Stimulated activated CD4-positive, alpha-beta T cell treated with anti-CD3 and anti-CD28 coated beads, Interleukin-15, amount 100 ng/mL, for 24 hours (primary cell): ENCODE measurements at places on chromosomes 6 and 20.
A peak's percentile ranks its signal among the peaks of the same experiment; 100 is the strongest.

DNA sequence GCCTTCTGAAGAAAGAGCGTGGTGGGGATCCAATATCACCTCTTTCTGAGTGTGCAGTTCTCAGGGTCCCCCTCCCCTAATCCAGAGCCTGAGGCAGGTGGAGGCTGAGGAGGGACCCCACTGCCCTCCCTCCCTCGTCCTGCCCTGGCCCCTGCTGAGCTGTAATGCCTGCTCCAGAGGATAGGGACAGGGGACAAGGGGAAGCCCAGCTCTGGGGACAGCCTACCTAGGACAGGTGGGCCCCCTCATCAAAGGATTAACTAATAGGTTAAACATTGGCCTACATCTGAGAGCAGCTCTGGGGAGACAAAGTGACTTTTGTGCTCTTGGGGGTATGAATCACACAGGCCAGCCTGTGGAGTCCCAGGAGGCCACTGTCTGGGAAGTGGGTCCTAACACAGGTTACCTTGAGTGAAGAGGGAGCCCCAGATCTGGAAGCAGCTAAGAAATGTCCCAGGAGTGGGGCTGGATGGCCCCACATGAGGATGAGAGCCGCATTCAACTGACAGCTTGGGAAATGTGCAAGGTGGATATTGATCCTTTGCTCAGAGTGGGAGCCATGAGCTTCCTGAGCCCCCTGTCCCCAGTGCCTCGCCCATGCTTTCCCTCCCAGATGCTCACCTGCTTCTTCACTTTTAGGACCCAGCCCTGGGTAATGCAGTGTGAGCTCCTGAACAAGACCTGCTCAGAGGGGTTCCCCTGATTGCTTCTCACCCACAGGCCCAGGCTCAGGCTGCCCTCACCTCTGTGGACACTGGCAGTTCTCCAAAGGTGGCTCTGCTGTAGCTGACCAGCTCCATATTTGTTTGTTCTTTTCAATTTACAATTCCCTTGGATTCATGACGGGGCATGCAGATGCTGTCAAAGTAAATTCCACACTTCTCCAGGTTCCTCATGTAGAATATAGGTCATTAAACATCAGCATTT lies 17.8 kb upstream of the CST9L start:
- no peak for DNase-seq

GRCh38 chr20:31908424-31908823 lies 38.0 kb downstream of the TTLL9 start:
- DNase-seq = no peak

GRCh38 chr20:49340161-49340966 lies 62.5 kb upstream of the ZNFX1 start:
- DNase-seq = no peak

DNA sequence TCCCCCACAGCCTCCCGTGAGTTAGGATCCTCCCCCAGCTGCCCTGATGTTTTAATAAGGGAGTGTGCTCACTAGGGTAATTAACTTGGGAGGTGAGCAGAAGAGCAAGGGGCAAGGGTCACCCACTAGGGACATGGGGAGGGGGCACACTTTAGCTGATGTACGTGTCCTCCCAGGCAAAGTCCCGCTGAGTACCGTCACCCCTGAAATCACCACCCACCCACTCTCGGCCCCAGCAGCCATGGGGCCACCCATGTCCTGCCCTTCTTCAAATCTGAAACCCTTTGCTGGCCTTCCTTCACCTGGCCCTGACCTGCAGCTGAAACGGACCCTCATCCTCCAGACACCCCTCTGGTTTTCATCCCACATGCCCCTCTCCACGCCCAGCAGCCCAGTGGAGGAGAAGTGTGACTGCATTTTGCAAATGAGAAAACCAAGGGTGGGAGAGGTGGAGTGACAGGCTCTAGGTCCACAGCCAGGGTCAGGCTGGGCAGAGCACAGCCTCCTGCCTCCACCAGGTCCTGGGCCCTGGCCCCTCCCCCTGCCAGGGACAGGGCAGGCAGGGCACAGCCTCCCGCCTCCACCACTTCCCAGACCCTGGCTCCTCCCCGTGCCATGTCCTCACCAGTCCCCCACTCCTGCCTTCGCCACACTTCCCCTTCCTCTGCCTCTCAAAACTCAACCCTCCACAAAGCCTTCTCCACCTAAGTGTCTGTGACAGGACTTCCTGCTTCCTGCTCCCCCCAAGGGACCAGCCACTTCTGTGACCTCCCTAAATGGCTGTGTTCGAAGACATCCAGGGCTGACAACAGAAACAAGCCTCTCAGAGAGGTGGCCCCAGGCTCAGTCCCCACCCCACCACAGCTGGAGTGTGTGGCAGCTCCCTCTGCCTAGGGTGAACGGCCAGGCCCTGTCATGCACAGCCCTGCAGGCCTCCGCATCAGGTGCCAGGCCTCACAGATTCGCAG lies 15.1 kb downstream of the ACSS1 start:
- DNase-seq = peak; percentile 48

DNA sequence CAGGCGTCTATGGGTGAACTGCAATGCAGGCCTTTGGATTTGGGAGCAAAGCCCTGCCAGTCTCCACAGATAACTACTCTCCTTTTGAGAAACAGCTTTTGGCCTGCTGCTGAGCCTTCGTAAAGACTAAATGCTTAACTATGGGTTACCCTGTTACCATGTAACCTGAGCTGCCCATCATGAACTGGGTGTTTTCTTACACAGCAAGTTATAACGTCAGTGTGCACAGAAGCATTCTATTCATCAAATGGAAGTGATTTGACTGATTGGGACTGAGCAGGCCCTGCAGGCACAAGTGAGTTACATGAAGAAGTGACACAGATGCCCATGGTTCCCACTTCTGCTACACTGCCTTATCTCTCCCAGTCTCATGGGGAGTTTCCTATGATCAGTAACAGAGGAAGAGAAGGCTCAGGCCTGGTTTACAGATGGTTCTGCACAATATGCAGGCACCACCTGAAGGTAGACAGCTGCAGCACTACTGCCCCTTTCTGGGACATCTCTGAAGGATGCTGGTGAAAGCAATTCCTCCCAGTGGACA lies 319.1 kb downstream of the CD83 start:
- no peak for DNase-seq

GRCh38 chr6:39347906-39348585 lies 25.5 kb upstream of the KCNK16 start:
- peak; percentile 74 for DNase-seq

GRCh38 chr20:24254480-24254879 lies 214.9 kb upstream of the SYNDIG1 start:
- DNase-seq = no peak

- no peak for DNase-seq
Observed at GRCh38 chr20:37911838-37912281, 8.9 kb downstream of the VSTM2L start.

DNA sequence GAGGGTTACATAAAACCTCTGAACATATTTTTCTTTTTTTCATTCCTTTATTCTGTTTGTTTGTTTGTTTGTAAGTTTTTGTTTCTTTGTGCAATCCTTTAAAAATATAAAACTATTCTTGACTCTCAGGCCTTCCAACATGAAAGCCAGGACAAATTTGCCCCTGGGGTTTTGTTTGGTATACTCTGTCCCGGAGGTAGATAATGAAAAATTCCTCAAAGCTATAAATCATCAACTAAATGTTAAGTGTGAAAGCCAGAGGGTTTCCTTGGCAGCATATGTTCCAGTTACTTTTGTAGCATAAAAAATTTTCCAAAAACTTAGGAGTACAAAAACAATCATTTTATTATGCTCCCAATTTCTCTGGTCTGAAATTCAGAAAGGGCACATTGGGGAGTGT lies 1084.3 kb upstream of the GJE1 start:
- no peak for DNase-seq

GRCh38 chr6:129551486-129551885 lies 158.5 kb downstream of the ARHGAP18 start:
- DNase-seq = no peak

- DNase-seq = no peak
Observed at GRCh38 chr6:111184827-111185532, 97.7 kb downstream of the SLC16A10 start.

DNA sequence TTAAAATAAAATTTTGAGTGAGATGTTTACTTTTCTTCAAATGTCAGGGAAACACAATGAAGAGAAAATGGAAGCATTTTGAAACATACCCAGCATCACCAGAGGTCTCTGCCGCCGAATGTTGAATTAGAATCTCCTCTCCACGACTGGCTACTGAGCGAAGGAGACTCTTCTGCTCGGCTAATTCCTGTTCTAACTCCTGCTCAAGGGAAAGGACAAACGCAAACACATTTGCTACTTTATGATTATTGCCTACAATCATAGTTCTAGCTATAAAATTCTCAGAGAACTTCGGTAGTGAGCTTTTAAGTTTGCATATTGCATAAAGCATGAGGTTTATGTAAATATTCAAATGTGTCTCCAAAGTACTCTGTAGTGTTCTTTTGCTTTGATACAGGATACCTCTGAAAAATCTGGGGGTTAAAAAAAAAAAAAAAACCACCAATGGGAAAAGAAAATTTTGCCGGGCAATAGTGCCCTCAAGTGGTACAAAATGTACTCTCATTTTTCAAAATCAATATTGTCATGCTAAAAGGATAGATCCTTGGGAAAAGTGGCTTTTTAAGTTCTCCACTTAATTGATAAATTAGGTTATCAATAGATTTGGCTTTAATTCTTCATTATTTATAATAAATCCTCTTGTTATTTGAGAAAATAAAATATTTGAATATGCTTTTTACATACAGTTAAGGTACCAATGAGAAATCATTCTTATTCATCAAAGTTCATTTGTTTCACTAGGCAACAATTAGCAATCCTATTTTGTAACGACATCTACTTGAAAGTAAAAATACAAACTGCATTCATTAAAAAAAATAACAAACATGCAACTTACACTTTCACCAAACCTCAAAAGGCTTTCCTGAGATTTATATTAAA lies 369.0 kb downstream of the SYNE1 start:
- DNase-seq = peak; percentile 16

- no peak for DNase-seq
Observed at GRCh38 chr6:125230674-125231073, 71.1 kb downstream of the HDDC2 start.

DNA sequence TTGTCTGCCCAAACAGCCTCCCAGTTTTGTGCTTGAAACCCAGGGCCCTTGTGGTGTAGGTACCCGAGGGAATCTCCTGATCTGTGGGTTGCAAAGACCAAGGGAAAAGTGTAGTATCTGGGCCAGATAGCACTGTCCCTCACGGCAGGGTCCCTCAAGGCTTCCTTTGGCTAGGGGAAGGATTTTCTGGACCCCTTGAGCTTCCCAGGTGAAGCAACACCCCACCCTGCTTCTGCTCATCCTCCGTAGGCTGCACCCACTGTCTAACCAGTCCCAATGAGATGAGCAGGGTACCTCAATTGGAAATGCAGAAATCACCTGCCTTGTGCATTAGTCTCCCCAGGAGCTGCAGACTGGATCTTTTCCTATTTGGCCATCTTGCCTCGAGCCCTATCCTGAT lies 791.8 kb upstream of the MANEA start:
- DNase-seq = no peak

- DNase-seq = no peak
Observed at GRCh38 chr6:139334806-139335446, 39.5 kb downstream of the CITED2 start.

DNA sequence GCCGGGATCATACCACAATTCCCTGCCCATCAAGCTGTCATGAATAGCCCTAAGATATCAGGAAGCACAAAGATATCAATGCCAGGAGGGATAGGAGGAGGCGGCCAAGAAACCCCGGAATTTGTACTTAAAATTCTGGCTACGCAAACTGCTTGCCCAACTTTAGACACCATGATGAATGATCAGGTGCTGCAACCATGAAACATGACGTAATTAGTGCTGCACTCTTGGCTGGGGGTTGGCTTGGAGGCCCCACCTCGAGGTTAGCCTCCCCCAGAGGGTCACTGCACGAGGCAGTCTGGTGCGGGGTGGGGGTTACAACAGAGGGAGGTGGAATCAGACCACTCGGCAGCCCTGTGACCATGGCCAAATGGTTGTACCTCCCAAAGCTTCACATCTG lies 8.9 kb downstream of the SIRPA start:
- no peak for DNase-seq

- DNase-seq = no peak
Observed at GRCh38 chr20:50574108-50574507, 63.9 kb downstream of the PTPN1 start.
